ENCODE measurements at places on chromosomes 5 and 9. TPM values are rescaled to one million over a fixed set of nuclear protein-coding genes. Genes with fewer than 3 reads are reported as not detected.

The ACER2 gene
- 1.4 TPM for total RNA-seq

The THOC3 gene
- total RNA-seq, result 18.1 TPM

The ASPN gene
- total RNA-seq, result 43.5 TPM

The NEURL1B gene
- total RNA-seq, result 131 TPM

The GKAP1 gene
- total RNA-seq, result not detected

The INSL6 gene
- total RNA-seq, result not detected

The RLN1 gene
- total RNA-seq, result not detected

The ADAMTS16 gene
- 1.6 TPM for total RNA-seq

DNA sequence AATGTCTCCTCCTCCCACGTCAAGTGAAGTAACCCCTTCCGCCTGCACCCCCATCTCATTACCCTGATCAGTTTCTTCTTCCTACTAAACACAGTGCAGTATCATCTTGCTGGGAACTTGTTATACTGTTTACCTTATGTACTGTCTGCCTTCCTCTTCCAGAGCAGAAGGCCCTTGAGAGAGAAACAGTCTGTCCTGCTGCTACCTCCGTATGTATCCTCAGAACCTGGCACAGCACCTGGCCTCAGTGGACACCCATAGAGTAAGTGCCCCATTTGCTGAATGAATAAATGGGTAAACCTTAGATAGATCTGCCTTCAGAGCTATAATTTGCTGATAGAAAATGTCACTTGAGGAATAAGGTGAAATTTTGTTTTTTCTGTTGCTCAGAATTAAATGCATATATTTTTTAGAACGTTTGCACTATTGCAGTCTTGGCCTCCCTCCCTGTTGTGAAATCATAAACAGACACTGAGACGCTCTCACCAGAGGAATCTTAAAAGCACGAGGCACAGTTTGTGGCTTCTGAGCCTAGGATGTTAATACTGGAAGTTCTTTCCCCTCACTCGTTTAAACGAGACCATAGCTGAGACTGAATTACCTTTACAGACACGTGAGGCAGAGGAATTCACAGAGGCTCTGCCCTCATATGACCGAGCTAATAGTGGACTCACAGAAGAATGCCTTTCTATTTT lies 223.1 kb upstream of the DAP start:
- no peak for DNase-seq

GRCh38 chr9:96331236-96331947 lies 29.4 kb upstream of the HSD17B3 start:
- no peak for DNase-seq

DNA sequence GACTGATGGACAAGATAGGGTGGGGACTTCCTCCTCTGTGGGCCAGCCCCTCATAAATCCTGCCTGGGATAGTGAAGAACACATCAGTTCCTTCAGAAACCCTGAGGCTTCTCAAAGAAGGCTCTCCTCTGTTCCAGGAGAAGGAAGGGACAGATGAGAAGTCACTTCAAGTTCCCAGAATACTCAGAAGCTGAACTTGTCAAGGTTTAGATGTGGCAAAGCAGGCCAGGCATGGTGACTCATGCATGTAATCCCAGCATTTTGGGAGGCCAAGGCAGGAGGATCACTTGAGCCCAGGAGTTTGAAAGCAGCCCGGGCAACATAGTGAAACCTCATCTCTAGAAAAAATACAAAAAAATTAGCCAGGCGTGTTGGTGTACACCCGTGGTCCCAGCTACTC lies 38.5 kb downstream of the STOM start:
- DNase-seq, result no peak

DNA sequence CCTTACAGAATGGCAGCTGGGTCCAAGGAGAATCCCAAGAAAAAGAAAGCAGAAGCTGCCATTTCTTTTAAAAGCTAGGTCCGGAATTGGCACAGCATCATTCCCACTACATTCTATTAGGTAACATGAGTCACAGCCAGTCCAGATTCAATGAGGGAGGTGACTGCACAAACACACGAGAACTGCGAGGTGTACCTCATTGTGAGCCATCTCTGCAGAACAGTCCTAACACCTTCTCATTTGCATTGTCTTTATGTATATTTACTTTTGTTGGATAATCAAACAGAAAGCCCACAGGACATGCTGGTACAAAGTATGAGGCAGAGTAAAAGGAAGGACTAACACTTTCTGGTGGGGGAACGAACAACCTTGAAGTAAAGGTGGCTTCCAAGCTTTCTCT lies 14.6 kb upstream of the HABP4 start:
- DNase-seq, result no peak

DNA sequence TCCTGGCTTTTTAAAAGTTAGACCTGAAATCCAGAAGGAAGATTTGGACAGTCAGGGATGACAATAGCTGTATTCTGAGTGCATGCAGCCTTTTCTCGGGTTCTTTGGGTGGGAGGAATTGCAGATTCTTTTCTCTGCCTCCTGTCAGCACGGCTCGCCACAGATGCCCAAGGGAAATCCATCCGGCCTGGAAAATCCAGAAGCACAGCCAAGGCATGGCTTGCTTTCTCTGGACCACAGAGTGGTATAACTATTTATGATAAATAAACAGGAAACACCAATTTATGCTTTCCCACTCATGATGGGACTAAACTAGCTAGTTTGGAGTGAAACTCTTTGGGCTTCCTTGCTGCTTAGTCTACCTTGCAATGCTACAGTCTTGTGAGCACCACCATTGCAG lies 59.1 kb downstream of the C9orf152 start:
- no peak for DNase-seq

- DNase-seq, result no peak
These were observed 151.3 kb downstream of the EBF1 start for GRCh38 chr5:158948376-158948886.

- DNase-seq, result no peak
These were observed 23.1 kb downstream of the MLLT3 start for GRCh38 chr9:20599195-20599594.

GRCh38 chr5:94618029-94618492 lies 343 bp downstream of the KIAA0825 start:
- DNase-seq, result no peak

DNA sequence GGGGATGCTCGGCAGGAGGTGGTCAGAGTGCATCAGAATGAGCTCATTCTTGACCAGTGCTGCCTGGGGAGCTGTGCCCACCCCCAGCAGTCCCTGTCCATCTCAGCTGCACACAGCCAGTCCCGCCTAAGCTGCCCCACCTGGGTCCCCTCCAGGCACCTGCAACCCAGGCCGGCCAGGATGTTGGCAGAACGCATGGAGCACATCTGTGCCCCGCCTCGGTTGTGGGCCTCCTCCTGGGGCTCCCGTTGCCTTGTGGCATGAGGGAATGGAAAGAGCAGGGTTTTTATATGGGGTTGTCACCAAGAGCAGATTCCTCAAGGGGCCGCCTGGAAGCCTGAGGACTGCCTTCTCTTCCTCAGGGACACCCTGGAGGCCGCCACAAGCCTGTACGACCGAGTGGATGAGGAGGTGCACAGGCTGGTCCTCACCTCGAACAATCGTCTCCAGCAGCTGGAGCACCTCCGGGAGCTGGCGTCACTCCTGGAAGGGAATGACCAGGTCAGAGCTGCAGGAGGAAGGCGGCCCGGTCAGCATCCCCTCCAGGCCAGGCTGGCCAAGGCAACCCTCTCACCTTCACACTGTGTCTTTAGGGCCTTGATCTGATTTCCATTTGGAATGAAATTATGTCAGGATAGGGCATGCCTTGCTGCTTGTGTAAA lies 34.8 kb upstream of the LRRC14B start:
- DNase-seq, result no peak

GRCh38 chr9:71509054-71509453 lies 259.3 kb downstream of the CEMIP2 start:
- DNase-seq, result no peak

DNA sequence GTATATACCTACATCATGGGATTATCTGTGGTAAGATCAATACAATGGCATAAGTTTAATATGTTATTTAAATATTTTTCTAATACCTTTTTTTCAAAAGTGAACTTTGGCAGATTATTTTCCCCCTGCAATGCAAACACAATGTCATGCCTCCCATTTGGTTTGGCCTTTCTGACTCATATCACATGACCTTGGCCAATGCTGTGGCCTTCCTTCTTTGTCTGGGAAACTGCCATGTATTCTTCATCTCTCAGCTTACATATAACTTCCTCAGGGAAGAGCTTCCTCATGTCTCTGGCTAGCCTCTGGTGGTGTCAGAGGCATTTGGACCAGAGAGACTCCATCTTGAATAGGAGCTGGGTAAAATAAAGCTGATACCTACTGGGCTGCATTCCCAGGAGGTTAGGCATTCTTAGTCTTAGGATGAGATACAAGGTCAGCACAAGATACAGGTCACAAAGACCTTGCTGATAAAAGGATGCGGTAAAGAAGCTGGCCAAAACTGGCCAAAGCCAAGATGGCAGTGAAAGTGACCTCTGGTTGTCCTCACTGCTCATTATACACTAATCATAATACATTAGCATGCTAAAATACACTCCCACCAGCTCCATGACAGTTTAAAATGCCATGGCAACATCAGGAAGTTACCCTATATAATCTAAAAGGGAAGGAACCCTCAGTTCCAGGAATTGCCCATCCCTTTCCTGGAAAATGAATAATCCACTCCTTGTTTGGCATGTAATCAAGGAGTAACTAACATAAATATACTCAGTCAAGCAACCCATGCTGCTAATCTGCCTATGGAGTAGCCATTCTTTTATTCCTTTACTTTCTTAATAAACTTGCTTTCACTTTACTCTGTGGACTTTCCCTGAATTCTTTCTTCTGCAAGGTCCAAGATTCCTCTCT lies 76.0 kb downstream of the C9orf153 start:
- no peak for DNase-seq

DNA sequence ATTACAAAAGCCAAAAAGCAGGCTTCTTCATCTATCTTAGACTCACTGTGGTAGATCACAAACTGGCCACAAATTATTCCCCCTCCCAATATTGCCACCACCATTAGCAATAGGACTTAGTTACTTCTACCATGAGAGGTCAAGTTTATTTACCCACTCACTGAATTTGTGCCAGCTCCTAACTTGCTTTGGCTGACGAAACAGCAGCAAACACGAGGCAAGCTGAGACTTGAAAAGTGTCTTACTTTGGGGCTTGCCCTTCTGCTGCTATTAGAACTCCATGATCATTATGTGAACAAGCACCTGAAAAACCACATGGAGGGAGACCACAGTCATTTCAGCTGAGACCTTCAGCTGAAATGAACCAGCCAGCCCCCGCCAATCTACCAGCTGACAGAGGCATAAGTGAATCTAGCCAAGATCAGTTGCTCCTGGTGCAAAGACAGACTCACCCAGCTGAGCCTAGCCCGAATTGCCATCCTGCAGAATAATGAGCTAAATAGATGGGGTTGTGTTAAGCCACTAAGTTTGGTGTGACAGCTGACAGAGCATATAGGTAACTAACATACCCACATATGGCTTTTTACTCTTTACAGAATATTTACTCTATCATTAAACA lies 5.7 kb downstream of the WDR41 start:
- DNase-seq, result no peak

DNA sequence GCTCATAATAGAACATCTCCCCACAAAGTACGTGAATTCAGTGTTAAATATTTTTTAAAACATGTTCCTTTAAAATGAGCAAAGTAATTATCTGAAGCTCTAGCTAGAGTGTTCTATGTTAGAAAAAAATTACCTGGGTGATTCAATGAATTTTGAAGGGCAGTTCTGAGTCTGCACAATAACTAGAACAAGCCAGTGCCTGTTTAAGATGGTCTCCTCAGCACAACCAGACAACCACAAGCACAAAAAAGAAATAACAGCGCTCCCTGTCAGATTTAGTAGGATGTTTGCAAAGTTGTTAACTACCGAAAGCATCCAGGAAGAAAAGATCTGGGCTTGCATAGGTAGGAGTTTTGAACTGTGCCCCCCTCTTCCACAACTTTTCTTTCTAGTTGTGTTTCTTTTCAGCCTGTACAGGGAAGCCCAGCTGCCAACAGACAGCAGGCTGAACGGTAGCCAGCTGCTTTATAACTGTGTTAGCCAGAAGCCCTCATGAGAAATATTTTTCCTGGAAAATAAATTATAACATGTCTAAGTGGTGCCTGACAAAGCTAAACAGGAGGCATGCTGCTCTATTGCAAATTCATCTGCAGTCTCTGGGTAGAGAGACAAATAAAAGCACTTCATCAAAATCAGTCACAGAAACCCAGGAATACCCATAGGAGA lies 1026.9 kb downstream of the MAT2B start:
- DNase-seq, result no peak

- DNase-seq, result no peak
These were observed 81.3 kb upstream of the TMEM171 start for GRCh38 chr5:73039082-73039481.

- DNase-seq, result no peak
These were observed 295.7 kb upstream of the PANK3 start for GRCh38 chr5:168874713-168875380.

GRCh38 chr5:73119451-73120157 lies 771 bp upstream of the TMEM171 start:
- no peak for DNase-seq

- DNase-seq, result no peak
These were observed 16.7 kb upstream of the AJM1 start for GRCh38 chr9:136825295-136826187.

DNA sequence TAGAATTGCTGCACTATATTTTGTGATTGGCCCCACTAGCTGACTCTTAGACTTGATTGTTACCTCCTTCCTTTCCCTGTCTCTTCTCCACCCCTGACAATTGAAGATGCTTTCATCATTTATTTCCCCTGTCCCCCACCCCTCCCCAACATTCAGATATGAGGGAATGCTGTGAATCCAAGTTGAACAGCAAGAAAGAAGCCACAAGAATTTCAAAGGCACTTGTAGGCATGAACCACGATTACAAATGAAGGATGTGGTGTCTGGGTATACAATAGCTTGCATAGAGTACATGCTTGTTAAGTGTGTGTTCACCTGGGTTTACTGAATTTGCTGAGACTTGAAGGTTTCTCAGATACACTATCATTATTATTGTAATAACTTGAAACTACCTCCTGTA lies 78.3 kb upstream of the TRIO start:
- DNase-seq, result no peak

DNA sequence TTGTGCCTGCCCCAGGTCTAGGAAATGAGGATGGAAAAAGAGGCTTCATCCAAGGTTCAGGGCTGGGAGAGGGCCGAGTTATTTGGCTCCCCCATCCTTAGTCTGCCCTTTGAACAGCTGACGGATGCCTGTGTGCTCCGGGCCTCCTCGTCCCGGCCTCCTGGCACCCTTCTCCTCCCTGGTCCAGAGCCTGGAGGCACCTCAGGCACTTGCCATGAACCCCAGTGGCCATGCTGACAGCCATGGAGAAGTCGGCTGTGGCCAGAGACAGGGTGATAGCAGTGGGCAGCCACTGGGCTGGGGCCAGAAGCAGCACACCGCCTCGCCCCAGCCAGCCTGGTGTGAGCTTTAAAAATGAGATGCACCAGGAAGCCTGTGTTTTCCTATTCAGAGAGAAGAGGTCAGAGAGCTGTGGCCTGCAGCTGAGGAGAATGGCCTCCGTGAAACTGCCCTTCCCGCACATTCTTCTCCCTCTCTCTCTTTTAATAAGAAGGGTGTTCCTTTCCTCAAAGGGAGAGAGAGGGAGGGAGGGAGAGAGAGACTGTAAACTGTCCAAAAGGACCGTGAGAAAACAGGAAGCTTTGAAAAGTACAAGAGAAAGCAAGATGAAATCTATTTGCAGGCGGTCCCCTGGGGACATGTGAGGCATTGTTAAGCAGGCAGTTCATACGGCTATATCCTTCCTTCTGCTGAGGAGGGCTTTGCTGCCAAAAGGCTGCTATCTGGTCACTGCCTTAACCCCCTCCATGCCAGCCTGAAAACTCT lies 55.3 kb downstream of the ZNF366 start:
- peak; percentile 90 for DNase-seq

GRCh38 chr5:56852228-56853000 lies 37.1 kb downstream of the MAP3K1 start:
- DNase-seq, result no peak
